ENCODE measurements at places on chromosomes 5 and 9.

GRCh38 chr5:158789441-158789840 lies 310.3 kb downstream of the EBF1 start:
- DNase-seq = no peak

- DNase-seq = no peak
These were observed 1.1 kb downstream of the PLK2 start for GRCh38 chr5:58458743-58459145.

- no peak for DNase-seq
These were observed 15.3 kb upstream of the GRXCR2 start for GRCh38 chr5:145887976-145888574.

DNA sequence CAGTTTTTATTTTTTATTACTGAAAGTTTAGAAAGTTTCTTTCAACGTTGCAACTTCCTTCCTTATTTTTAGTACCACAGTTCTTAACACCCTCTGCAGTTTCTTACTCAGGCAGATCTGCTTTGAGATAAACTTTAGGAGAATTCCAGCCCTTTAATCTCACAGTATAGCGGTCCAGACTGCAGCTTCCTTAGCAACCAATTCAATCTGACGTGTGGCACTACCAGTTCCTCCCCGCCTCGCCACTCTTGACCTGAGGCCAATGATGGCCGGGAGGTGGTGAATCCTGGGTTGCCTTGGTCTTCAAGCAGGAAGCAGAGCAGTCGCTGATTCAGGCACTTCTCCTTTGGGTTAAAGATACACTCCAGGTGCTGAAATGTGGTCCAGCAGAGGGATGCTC lies 334.3 kb upstream of the TRPC7 start:
- DNase-seq = no peak

- DNase-seq = no peak
These were observed 21.1 kb upstream of the TMEM174 start for GRCh38 chr5:73151766-73152410.

GRCh38 chr5:10583663-10584572 lies 20.0 kb downstream of the ANKRD33B start:
- DNase-seq = peak; percentile 41

GRCh38 chr5:155147222-155147621 lies 133.7 kb downstream of the KIF4B start:
- DNase-seq = no peak
